ENCODE measurements at places on chromosomes 6 and 20. TPM values are rescaled to one million over a fixed set of nuclear protein-coding genes. Genes with fewer than 3 reads are reported as not detected.

Gene HLA-DQA2
- polyA plus RNA-seq: 0.24 TPM

Gene GPLD1
- polyA plus RNA-seq: 0.16 TPM

Gene RFX6
- polyA plus RNA-seq: not detected

Gene WRNIP1
- polyA plus RNA-seq: 71.2 TPM

Gene IRAK1BP1
- 0.69 TPM for polyA plus RNA-seq

Gene FOXA2
- polyA plus RNA-seq: 0.01 TPM

Gene ADGRF4
- 17.0 TPM for polyA plus RNA-seq

Gene C6orf15
- not detected for polyA plus RNA-seq

Gene JAG1
- polyA plus RNA-seq: 48.8 TPM

Gene TCF21
- polyA plus RNA-seq: 1.9 TPM

Gene PRDM13
- not detected for polyA plus RNA-seq

Gene TGM2
- 5.1 TPM for polyA plus RNA-seq

Gene NOTCH4
- 6.5 TPM for polyA plus RNA-seq

Gene ADGRF5
- 2.2 TPM for polyA plus RNA-seq

Gene SLC17A1
- polyA plus RNA-seq: not detected

Gene SLC22A7
- not detected for polyA plus RNA-seq

Gene ZNF391
- 0.47 TPM for polyA plus RNA-seq

Gene CLPSL1
- polyA plus RNA-seq: not detected

Gene TTLL9
- polyA plus RNA-seq: 0.14 TPM

Gene VWA7
- polyA plus RNA-seq: 0.33 TPM

Gene F13A1
- 4.1 TPM for polyA plus RNA-seq

Gene FANCE
- 4.6 TPM for polyA plus RNA-seq

Gene GMDS
- polyA plus RNA-seq: 54.5 TPM

Gene ALDH8A1
- 0.31 TPM for polyA plus RNA-seq

Gene CALHM5
- polyA plus RNA-seq: 0.12 TPM

Gene LCA5
- polyA plus RNA-seq: 0.73 TPM

Gene IMPG1
- 0.02 TPM for polyA plus RNA-seq

Gene SLC16A10
- polyA plus RNA-seq: 0.18 TPM

Gene DLK2
- polyA plus RNA-seq: 18.7 TPM

Gene HNF4A
- polyA plus RNA-seq: 0.02 TPM

Gene ZC3H12D
- polyA plus RNA-seq: 0.29 TPM

Gene VAPB
- 20.2 TPM for polyA plus RNA-seq

Gene PSORS1C2
- polyA plus RNA-seq: 0.81 TPM

Gene ENPP5
- polyA plus RNA-seq: 0.35 TPM

Gene RBBP9
- 2.9 TPM for polyA plus RNA-seq

Gene FRMD1
- polyA plus RNA-seq: 0.02 TPM

Gene GPR63
- 0.18 TPM for polyA plus RNA-seq

Gene MUC21
- 1,484 TPM for polyA plus RNA-seq

Gene LIME1
- polyA plus RNA-seq: 12.6 TPM

Gene PGC
- 13.4 TPM for polyA plus RNA-seq

Gene SPATS1
- polyA plus RNA-seq: not detected

Gene AAR2
- 16.5 TPM for polyA plus RNA-seq

Gene SMPDL3A
- polyA plus RNA-seq: 4.9 TPM

Gene CD24
- 1,138 TPM for polyA plus RNA-seq

Gene DDO
- 0.34 TPM for polyA plus RNA-seq

Gene GCLC
- polyA plus RNA-seq: 22.6 TPM

Gene MAP1LC3A
- 29.5 TPM for polyA plus RNA-seq

Gene NFKBIL1
- 16.1 TPM for polyA plus RNA-seq

Gene C6orf52
- polyA plus RNA-seq: not detected

Gene DOK5
- polyA plus RNA-seq: 0.18 TPM

Gene LRRN4
- polyA plus RNA-seq: not detected

Gene TINAG
- polyA plus RNA-seq: not detected

Gene FAM83B
- 9.9 TPM for polyA plus RNA-seq

Gene SRMS
- polyA plus RNA-seq: not detected

Gene PPDPF
- 615 TPM for polyA plus RNA-seq
